Hepatocyte (in vitro differentiated cells): ENCODE measurements at places on chromosomes 6 and 20. TPM values are rescaled to one million over a fixed set of nuclear protein-coding genes. Genes with fewer than 3 reads are reported as not detected.

The MYLK4 gene
- total RNA-seq: 0.28 and 0.43 TPM in 2 replicates

The ACSS1 gene
- total RNA-seq: 20.5 and 22.2 TPM in 2 replicates

The CRIP3 gene
- total RNA-seq: 0.80 and 1.6 TPM in 2 replicates

The FBXO5 gene
- total RNA-seq: 9.2 and 9.7 TPM in 2 replicates

The MLIP gene
- total RNA-seq: 0.96 and 1.2 TPM in 2 replicates
